ENCODE measurements at places on chromosomes 5 and 9.

GRCh38 chr9:97562542-97562941, 61.1 kb downstream of the TMOD1 start:
- DNase-seq = no peak

DNA sequence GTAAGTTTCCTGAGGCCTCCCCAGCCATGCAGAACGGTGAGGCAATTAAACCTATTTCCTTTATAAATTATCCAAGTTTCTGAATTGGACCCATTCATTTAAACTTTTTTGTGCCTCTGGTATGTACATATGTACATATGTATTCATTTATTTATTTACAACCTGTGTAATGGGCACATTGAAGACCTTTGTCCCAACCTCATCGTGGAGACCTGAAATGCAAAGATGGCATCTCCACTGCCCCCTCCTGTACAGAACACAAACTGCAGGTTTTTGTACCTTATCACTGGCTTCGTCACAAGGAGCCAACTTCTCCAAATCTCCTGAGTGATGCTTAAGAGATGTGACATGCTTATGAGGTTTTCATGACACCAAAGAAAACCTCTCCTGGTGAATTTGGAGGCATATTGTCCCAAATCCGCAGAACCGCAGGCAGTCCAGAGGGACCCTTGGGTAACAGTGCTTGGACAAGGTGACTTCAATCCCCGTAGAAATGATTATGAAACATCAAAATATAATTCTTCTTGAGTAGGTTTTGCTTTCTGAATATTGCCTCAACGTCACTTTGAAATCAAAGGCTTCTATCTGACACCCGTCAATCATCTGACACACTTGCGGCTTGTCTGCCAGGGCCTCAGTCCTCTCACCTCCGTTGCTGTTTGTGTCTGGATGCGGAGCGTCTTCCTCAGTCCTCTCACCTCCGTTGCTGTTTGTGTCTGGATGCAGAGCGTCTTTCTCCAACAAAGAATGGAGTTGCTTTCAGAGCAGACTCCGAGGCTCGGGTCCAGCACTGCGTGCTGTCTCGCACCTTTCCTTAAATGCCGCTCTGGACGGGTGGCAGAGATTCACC, 135.0 kb upstream of the IRX4 start:
- no peak for DNase-seq

GRCh38 chr5:137599457-137599856, 100.3 kb upstream of the SPOCK1 start:
- no peak for DNase-seq

GRCh38 chr9:89328064-89328463, 9.8 kb downstream of the SECISBP2 start:
- DNase-seq = no peak

Measured in sigmoid colon (tissue), 7 donors.